Dermis microvascular lymphatic vessel endothelial cell (primary cell): ENCODE measurements at places on chromosomes 7 and 10. TPM values are rescaled to one million over a fixed set of nuclear protein-coding genes. Genes with fewer than 3 reads are reported as not detected.

The HIBADH gene
- 23.5 and 24.4 TPM in 2 replicates for total RNA-seq

The RNF32 gene
- 0.25 and 0.26 TPM in 2 replicates for total RNA-seq

The SPDYE16 gene
- 0.13 TPM in 1 of 2 replicates, not detected in the other for total RNA-seq

The SRGN gene
- 218 and 298 TPM in 2 replicates for total RNA-seq

The ELN gene
- total RNA-seq, result 6.2 and 31.0 TPM in 2 replicates

GRCh38 chr7:94394437-94395140 lies at the start of gene COL1A2:
Gene COL1A2 (plus strand): TSS chr7:94394895. CDS start chr7:94395032, 137 bp downstream.
- no peak for DNase-seq

DNA sequence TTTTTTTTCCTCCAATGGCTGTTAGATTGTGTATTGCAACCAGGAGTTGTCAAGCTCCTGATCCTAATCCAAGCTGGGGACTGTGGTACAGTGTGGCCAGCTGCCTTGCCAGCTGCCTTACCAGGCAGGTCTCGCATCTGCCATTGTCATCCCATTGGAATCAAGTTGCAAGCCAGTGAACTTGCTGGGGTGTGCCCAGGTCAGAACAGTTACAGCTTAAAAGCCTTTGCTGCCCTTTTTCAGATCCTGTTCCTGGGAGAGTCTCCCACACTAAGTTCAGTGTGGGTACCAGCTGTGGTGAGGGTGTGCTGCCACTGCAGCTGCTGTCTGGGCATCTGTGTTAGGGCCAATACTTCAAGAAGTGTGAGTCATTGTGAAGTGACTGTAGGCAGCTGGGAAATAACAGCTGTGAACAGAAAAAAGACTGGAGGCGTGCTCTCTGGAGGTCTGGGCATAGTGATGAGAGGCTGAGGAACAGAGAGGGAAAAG lies 72.8 kb downstream of the CCNY start:
- peak; percentile 70 for DNase-seq

- DNase-seq, result no peak
Observed at GRCh38 chr10:11638055-11638698, 26.7 kb upstream of the USP6NL start.

DNA sequence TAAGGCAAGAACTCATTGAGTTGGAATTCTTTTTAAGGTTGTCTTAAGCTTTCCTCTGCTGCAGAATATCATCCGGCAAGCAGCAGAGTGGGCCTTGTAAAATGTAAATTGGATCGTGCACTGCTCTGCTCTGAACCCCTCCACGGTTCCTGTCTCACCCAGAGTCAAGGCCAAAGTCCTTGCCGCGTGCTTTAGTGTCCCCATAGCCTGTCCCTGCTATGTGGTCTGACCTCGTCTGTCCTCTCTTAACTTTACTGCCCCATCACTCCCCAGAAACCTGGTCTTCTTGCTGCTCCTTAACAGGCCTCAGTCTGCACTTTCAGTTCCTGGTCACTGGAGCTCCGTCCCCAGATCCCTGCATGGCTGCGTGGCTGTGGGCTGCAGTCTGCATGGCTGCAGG lies 121.6 kb upstream of the SDK1 start:
- DNase-seq, result no peak
